Amygdala (tissue), 56 donors: ENCODE measurements at places on chromosomes 1 and 21.
A peak's percentile ranks its signal among the peaks of the same experiment; 100 is the strongest.

- DNase-seq = no peak
Measured at GRCh38 chr1:25534410-25534788, 9.0 kb upstream of the LDLRAP1 start.

DNA sequence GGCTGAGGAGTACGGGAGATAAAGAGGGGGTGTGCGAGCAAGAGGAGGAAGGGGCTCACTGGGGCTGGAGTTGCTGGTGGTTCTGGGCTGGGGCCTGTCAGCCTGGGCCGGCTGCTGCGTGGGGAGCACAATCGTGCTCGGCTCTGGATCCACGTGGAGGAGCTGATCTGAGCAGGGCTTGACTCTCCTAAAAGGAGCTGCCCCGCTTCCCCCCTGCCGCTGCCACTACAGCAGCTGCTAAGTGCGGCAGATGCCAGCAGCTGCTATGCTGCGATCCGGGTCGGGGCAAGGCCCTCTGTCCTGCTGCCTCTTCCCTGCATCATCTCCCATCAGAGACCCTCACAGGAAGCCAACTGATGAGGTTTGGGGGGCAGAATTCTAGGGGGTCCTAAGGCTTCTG lies 165.9 kb downstream of the PCBP3 start:
- DNase-seq = no peak

- DNase-seq = peak; percentile 20
Measured at GRCh38 chr1:31663622-31664452, 19.2 kb upstream of the PEF1 start.

DNA sequence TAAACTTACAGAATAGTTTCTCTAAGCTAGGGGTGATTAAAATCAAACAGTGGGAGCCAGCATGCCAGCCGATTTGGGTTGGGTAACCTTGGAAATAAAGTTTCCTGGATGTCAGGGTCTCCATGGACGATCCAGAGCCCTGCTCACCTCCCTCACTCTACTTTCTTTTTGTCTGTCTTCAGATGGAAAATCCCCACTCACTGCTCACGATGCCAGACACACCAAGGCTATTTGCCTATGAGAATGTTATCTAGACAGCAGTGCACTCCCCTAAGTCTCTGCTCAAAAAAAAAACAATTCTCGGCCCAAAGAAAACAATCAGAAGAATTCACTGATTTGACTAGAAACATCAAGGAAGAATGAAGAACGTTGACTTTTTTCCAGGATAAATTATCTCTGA lies 13.9 kb downstream of the SLAMF7 start:
- DNase-seq = no peak

- DNase-seq = no peak
Measured at GRCh38 chr1:243490748-243491686, 235.2 kb downstream of the SDCCAG8 start.

DNA sequence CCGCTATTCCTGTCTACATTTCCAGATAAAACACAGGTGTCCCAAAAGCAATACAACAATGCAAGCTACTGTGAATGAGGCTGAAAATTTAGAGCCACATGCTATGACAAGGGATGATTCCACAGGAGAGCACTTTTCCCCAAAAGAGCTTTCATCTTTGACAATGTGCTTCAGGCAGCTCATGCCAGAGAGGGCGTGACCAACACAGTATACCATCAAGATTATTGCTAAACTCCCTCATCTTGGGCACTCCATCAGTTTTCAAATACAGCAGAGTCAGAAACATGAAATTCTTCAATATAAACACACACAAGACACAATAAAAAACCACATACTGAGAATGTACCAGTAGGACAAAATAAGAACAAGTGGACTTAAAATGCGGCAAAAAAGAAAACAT lies 6.7 kb downstream of the GON4L start:
- DNase-seq = no peak

GRCh38 chr1:213931836-213932235 lies 55.9 kb upstream of the PROX1 start:
- DNase-seq = no peak

GRCh38 chr1:183318433-183318832 lies 99.7 kb downstream of the NMNAT2 start:
- no peak for DNase-seq

DNA sequence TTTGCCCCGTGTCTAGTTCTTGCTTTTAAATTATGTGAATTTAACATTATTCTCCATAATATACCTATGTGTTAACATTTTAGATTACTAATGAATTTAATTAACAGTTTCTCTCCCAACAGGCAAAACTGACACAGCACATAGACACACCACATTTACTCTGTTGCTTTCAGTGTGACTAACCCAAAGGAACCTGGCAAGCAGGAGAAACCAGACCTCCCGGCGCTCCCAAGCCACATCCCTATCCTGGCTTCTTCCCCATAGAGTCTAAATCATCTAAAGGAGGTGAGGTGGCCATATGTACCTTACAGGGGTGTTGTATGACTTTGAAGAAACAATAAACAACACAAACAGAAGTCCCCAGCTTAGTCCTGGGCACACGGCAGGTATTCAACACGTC lies 69.2 kb downstream of the CAPZB start:
- no peak for DNase-seq

DNA sequence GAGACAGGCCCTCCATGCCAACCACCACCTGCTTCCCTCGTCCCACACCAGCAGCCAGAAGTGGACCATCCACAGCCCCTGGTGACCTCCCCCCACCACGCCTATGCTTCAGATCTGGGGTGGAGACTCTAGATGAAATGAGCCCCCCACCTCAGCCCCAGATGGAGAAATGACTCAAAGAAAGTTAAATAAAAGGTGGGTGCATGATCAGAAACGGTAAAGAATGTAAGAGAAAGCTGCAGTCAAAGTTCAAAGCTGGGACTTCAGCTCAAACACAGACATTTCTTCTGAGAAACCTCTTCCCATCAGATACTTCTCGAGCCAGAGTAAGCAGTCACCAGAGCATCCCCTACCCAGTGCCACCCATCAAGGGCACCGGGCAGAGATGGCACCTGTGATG lies 43.1 kb upstream of the HMGB4 start:
- no peak for DNase-seq

GRCh38 chr1:6960291-6960811 lies 175.1 kb downstream of the CAMTA1 start:
- peak; percentile 30 for DNase-seq

- DNase-seq = peak; percentile 16
Measured at GRCh38 chr1:102628109-102628613, 480.2 kb downstream of the COL11A1 start.

GRCh38 chr1:15489052-15489736 lies 13.3 kb downstream of the CELA2B start:
- DNase-seq = no peak

DNA sequence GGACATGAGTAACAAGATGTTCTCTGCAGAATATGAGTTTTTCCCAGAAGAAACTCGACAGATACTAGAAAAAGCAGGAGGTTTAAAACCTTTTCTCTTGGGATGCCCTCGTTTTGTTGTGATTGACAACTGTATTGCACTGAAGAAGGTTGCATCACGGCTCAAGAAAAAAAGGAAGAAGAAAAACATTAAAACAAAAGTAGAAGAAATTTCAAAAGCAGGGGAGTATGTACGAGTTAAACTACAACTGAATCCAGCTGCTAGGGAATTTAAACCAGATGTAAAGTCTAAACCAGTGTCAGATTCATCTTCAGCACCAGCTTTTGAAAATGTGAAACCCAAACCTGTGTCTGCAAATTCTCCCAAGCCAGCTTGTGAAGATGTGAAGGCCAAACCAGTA lies 92.5 kb downstream of the TTC3 start:
- DNase-seq = no peak

DNA sequence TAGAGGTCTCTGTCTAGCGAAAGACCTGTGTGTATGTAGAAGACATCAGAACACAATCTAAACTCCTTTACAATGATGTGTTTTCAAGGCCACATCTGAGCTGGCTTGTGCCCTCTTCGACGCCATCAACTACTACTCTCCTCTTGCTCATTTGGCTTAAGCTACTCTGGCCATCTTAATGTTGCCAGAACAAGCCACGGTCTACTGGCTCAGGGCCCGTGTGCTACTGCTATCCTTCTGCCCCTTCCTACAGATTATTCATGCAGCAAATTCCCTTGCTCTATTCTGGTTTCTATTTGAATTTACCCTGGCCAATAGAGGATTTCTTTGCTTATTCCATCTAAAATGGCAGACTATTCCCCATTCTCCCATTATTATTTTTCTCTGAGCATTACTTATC lies 121.7 kb downstream of the ZZZ3 start:
- no peak for DNase-seq

GRCh38 chr1:97307568-97307967 lies 586.0 kb downstream of the PTBP2 start:
- no peak for DNase-seq

GRCh38 chr21:39453571-39454179 lies 1.9 kb downstream of the SH3BGR start:
- no peak for DNase-seq

DNA sequence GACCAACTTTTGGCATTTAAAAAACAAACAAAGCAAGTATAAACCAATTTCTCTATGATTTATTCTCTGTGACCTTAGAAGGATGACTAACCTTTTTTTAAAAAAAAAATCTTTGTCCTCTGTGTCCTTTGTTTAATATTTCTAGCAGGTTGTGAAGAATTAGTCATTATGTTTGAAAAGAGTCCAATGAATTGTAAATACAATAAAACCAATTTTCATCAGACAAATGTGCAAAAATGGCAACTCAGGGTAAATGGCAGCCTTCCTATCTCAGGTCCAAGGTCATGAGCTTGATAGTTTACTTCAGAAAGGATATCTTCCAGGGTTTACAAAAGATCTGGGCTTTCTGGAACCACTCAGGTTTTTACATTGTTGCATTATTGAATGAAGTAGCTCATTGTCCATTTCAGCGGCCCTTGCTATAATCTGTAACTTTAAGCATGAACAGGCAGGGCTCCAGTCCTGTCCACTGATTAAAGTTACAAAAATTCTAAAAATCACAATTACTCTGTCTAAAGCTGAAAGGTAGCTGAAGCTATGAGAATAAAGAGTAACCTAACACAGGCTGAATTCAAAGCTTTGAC lies 11.7 kb upstream of the MAP3K21 start:
- DNase-seq = no peak

DNA sequence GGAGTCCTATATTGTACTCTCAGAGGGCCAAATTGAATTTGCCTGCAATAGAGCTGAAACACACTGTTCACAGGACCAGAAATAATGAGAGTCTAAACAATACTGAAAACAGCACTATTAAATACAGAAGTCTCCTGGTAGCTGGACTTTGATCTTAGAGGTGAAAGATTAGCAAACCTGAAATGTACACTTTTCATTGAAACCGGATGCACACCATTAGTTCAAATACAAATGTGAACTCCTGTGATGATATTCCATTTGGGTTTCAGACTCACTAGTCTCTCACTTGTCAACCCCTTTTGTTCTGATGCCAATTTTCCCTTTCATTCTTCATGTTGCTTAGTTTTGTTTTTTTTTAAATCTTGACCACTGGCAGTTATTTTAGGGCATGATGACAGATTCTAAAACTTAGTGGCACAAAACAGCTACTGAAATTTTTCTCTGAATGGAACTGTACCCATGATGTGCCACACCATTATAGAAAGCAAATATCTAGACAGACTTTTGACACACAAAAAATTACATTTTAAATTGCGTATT lies 5.9 kb upstream of the TNFSF4 start:
- DNase-seq = no peak

GRCh38 chr21:35981514-35982070 lies 78.7 kb downstream of the SETD4 start:
- no peak for DNase-seq

DNA sequence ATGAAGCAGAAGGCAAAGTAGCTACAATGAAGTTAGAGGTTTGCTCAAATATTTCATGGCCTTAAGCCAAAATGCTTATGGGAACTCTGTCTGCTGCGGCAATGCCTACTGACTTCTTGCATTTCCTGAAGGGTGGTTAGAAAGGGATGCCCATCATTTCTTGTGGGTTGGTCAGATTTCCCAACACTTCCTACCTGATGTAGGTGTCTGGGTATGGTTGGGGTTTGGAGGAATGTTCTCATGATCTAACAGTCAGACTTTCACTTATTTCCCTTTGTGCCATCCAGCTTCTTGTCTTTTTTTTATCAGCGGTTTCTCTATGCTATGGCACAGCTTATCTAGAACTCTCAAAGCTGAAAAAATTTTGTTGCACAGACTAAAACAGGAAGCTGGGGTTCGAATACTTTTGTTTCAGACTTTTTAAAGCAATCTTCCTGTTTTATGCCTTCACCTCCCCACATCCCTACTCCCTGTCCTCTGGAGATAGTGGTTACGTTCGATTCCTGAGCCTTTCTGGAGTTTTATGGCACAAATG lies 307.7 kb downstream of the USP25 start:
- no peak for DNase-seq

DNA sequence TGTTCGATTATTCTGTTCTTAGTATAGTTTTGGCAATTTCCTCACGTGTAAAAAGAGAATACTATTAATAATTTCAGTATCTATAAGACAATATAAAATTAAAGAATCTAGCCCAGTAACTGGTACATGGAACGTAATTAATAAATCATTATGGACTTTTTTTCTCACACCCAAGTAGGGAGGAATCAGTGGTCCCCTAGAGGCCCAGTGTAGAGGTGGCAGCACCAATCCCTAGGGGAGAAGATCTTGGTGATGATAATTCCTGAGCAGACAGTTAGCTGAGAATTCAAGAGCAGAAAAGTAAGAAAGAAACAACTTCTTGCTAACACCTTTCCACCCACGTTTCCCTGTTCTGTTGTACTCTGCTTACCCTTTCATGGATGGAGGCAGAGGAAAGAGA lies 19.7 kb upstream of the SELE start:
- DNase-seq = no peak

GRCh38 chr1:207867136-207868109 lies 43.5 kb downstream of the CD34 start:
- DNase-seq = peak; percentile 58

DNA sequence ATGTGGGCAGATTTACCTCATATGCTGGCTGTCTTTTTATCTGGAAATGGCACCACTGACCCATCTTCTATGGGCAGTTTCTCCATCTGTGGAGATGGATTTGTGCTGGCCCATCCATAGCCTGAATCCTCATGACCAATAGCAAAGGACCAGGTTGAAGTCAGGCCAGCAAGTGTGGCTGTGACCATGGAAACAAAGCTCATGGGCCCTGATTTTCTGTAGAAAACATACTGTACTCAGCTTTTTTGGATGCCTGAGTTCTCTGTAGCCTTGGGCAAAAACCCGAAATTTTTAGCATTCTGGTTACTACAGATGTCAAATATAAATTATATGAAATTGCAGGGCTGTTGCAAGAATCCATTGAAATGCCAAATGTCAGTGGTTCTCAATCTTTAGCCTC lies 155.0 kb downstream of the PLXNA2 start:
- no peak for DNase-seq

GRCh38 chr1:243474906-243475305 lies 219.1 kb downstream of the SDCCAG8 start:
- no peak for DNase-seq

DNA sequence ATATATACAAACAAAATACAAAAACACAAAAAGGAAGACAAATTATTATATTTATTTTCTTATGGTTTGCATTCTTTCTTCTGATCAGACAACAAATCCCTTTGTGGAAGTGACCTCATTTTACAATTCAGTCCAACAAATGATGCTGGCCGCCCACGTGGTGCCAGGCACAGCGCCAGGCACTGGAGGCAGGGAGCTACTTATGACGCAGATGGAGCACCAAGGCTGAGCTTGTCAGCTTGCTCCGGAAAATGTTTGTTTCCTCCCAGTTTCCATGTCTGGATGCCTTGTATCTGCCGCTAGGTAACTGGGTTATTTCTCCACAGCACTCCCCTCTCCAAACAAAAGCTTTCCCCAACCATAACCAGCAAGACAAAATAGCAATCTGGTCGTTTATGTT lies 30.7 kb upstream of the CD34 start:
- DNase-seq = peak; percentile 38

- DNase-seq = no peak
Measured at GRCh38 chr1:53947172-53947907, 1.2 kb downstream of the LRRC42 start.
